ENCODE measurements at places on chromosomes 6 and 20. TPM values are rescaled to one million over a fixed set of nuclear protein-coding genes. Genes with fewer than 3 reads are reported as not detected.

The PGC gene
- not detected for total RNA-seq

The KCNG1 gene
- total RNA-seq: 15.2 TPM

The RBM24 gene
- 0.29 TPM for total RNA-seq

The LY6G5C gene
- total RNA-seq: 0.73 TPM

The TMC2 gene
- total RNA-seq: not detected

The RIN2 gene
- 59.2 TPM for total RNA-seq

The GGT7 gene
- total RNA-seq: 14.4 TPM

The C2 gene
- total RNA-seq: 2.8 TPM

The HEY2 gene
- not detected for total RNA-seq

The YIPF3 gene
- total RNA-seq: 92.6 TPM

The KIAA1755 gene
- 4.1 TPM for total RNA-seq

The KCNQ5 gene
- 0.87 TPM for total RNA-seq

The MAP3K5 gene
- total RNA-seq: 30.7 TPM

The PROCR gene
- 49.1 TPM for total RNA-seq

The PRSS16 gene
- total RNA-seq: not detected

The C20orf202 gene
- under 0.01 TPM for total RNA-seq

The SLC17A9 gene
- total RNA-seq: 4.8 TPM

The LINC00237 gene
- not detected for total RNA-seq

The HLA-DQB2 gene
- not detected for total RNA-seq

The SPATA2 gene
- total RNA-seq: 1.9 TPM

The ARMH2 gene
- total RNA-seq: not detected

The SPATS1 gene
- total RNA-seq: not detected

The PAX1 gene
- not detected for total RNA-seq

The NRSN1 gene
- not detected for total RNA-seq

The OOEP gene
- total RNA-seq: not detected

The DEFB114 gene
- total RNA-seq: not detected

The PRDM13 gene
- total RNA-seq: not detected

The NR2E1 gene
- not detected for total RNA-seq

The RIPOR3 gene
- total RNA-seq: 10.6 TPM

The MYCT1 gene
- total RNA-seq: 0.44 TPM

The TRIM31 gene
- total RNA-seq: not detected

The HFE gene
- total RNA-seq: 20.7 TPM

The TXLNB gene
- total RNA-seq: 4.1 TPM

The KCNK5 gene
- total RNA-seq: not detected

The PHACTR1 gene
- total RNA-seq: 2.3 TPM

The PTK6 gene
- total RNA-seq: not detected

The PIM1 gene
- total RNA-seq: 20.7 TPM

The UNC93A gene
- total RNA-seq: not detected

The C20orf141 gene
- total RNA-seq: not detected

The CLPSL2 gene
- total RNA-seq: not detected

The ITPA gene
- 34.7 TPM for total RNA-seq

The FAM135A gene
- total RNA-seq: 8.6 TPM

The SMIM28 gene
- total RNA-seq: not detected

The SLC16A10 gene
- not detected for total RNA-seq

The LPA gene
- total RNA-seq: not detected

The CD24 gene
- 1.9 TPM for total RNA-seq

The ATG5 gene
- total RNA-seq: 48.0 TPM

The CHRNA4 gene
- total RNA-seq: not detected

The OR2J3 gene
- not detected for total RNA-seq

Measured in smooth muscle cell of trachea (primary cell).